Vagina (tissue), 2 donors: ENCODE measurements at places on chromosomes 6 and 20.

- no peak for DNase-seq
Observed at GRCh38 chr6:34487536-34487935, 21.7 kb downstream of the PACSIN1 start.

DNA sequence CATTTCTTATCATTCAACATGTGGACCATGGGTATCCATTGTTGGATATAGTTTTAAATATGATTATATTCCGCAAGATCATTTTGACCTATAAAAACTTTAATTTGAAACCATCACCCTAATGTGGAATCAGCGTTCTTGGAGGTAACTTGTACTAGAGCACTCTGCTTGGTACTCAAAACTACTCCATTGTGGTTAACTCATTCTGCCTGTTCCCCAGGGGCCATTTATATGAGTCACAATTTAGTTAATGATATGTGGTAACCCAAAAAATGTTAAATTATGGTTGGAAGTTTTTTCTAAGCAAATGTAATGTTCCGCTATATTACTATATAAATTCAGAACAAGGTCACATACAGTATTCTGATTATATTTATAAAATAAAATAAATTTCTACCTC lies 109.3 kb downstream of the TRDN start:
- no peak for DNase-seq

DNA sequence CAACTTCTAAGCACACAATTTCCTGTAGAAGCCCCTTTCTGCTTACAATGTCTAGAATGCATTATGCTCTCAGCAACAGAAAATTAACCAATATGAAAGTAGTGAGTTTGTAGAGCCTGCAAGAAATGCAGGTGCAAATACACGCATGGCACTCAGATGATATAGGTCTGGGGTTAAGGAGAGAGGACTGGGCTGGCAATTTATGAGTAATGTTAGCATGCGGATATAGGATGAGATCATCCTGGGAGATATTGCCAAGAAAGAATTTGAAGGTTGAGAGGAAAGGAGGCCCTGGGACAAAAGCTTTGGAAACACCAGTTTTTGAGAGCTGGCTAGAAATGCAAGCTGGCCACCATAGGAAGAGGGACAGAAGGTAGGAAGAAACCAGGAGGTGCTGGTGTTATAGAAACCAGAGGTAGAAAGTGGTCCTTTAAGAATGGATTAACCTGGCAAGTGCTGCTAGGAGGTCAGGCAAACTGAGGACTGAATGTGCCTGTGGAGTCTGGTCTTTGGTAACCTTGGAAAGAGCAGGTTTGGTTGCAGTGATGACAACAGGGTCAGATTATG lies 183.2 kb upstream of the MYLIP start:
- DNase-seq, result no peak

- DNase-seq, result no peak
Observed at GRCh38 chr20:3082955-3083952, 1.3 kb downstream of the AVP start.

DNA sequence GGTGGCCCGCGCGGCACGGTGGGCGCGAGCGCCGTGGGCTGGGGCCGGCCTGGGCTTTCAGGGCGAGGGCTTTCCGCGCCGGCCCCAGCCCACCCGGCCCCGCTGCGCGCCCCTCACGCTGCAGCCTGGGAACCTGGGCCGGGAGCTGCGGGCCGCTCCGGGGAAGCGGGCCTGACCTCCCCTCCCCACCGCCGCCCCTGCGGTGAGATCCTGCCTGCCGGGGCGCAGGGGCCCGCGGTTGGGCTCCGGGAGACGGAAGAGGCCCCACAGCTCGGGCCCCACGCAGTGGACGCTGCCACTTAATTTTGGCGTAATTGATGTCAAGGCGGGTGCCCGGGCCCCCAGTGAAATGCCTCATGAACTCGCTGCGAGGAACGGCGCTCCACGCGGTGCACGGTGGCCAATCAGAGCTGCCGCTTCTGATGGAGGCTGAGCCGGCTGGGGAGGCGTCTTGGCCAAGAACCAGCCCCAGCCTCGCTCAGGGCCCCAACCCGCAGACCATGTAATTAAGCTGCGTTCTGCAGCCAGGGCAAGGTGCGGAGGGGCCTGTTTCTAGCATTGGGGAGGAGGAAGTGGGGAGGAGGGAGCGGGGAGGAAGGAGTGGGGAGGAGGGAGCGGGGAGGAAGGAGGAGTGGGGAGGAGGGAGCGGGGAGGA lies 96.1 kb upstream of the BHLHE23 start:
- DNase-seq, result no peak

DNA sequence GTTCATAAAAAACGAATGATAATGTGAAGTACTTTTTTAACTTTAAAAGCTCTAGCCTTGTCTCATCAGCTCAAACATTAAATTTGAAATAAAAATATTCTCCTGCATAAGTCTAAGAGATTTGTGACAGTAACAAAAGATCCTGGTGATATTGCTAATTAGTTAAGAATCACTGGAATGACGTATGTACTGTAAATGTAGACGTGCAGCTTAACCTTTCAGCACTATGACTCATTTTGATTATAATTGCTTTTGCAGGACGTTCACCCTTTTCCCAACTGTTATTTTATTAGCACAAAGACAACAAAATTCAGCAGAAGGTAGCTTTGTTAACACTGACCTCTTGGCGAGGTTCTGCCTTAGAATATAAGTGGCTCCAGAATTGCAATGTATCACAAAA lies 68.6 kb downstream of the TENT5A start:
- no peak for DNase-seq

DNA sequence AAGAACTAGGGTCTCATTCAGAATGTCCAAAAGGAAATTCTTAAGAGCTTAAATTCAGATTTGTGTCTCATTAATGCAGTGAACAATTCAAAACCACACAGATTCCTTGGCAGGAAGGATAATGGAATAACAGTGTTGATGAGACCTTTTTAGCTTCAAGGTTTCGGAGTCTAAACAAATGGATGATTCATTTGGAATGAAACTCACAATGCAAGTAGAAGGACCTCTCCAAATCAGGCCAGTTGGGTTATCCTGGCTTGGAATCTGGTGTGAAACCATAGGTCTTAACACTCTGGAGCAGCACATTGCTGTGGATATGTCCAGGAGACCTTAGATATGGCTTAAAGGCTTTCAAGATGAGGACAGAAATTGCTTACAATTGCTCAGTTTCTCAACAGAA lies 44.9 kb downstream of the KCTD20 start:
- DNase-seq, result no peak

- DNase-seq, result no peak
Observed at GRCh38 chr6:159250633-159251032, 81.4 kb downstream of the FNDC1 start.
